AG10803 (cell line): ENCODE measurements at places on chromosomes 7 and 10.

DNA sequence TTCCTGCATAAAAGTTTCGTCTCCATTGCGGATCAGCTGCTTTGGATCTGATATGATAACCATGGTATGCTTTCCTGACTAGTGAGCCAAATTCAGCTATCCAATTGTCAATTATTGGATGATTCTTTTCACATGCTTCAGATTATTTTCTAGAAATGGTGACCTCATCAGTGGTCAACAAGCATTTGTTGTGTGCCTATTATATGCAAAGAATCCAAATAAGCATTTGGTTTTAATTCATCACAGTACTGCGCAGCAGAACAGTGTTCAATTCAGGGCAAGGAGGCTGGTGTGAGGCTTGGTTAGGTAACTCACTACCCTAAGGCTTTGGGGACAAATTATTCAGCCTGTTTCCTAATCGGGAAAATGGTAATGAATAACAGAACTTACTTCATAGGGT is 200.5 kb downstream of the SKAP2 start:
- peak; percentile 89 for DNase-seq

DNA sequence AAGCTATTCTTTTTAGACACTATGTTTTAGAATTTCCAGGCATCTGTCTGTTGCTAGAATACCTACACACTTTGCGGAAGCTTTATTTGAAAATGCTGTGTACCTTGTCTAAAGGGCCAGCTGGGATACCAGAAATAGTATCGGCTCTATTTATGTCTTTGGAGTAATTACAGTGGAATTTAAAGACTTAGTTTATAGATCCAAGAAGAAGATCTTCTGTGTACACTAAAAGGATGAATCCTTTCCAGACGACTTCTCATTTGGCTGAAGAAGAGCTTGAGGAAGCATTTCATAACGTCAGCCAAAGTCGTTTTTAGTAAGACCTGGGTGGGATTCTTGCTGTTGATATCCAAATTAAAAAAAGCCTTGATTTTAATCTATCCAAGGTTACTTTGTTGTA is 365.9 kb downstream of the INHBA start:
- no peak for DNase-seq

DNA sequence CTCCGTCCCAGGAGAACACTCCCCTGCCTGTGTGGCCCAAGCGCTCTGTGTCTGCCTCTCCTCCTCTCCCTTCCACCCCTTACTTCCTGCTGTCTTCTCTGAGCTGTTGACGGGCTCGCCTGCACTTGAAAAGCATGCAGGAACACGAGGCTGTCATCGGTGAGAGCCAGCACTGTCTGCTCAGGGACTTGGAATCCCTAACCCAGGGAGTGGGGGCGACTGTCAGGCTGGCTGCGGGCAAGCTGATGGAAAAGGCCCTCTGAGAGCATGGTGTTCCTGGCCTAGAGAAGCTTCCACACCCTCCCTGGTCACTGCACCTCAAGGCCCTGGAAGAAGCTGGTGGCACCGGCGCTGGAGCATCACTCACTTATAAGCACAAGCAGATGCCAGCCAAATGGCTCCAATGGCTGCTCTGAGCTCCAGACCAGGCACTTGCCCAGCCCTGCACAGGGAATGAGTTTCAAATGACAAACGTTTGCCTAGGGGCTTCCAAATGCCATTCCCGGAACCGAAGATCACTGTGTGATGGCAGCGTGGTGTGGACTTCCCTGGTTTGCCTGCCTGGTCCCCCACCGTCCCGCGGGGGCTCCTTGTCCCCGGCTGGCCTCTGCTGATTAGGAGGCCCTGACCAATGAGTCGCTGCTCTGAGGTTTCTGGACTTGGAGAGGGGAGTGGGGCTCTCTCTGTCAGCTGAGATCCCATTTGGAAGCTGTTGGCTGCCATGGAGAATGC is 56.7 kb upstream of the EBF3 start:
- peak; percentile 45 for DNase-seq

GRCh38 chr10:73601486-73601921 is 10.4 kb upstream of the USP54 start:
- DNase-seq = no peak

- DNase-seq = no peak
Observed at GRCh38 chr10:133272964-133273420, 3.7 kb downstream of the ADAM8 start.

GRCh38 chr10:60606343-60607080 is 171.8 kb upstream of the CDK1 start:
- peak; percentile 73 for DNase-seq

DNA sequence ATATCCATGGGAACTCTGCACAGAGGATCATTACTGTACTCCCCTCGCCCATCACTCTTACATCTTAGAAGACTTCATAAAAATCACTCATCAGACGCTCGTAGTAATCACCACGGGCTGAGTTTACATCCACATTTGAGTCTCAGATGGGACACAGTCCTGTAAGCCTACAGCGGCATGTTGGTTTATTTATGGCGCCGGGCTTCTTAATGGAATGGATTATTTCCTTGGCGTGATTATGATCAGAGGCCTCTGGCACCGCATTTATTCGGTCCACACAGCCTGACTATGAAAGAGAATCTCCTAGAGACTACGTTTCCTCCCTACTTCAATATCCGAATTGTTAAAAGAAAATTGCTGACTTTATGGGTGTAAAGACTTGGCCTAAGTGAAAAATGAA is 123.5 kb upstream of the FRMD4A start:
- no peak for DNase-seq

- DNase-seq = no peak
Observed at GRCh38 chr10:97095701-97096260, 90.0 kb downstream of the SLIT1 start.

GRCh38 chr10:5508161-5508604 is 8.8 kb upstream of the CALML5 start:
- DNase-seq = no peak

DNA sequence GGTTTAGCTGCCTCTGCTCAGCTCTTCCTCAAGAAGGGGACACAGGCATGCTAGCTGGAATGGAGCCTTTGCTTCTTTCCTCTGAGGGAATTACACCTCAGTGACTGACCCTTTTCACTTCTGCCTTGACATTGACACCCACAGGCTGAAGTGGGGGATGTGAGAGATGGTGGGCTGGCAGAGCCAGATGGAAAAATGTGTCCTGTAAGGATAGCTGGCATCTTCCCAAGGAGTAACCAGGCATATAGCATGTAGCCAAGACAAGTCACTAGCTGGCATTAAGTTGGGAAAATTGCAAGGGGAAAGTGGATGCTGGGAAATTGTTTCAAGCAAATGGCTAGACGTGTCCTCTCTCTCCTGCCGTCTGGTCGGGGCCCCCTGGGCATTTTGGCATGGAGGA is 19.9 kb downstream of the STMP1 start:
- DNase-seq = no peak

DNA sequence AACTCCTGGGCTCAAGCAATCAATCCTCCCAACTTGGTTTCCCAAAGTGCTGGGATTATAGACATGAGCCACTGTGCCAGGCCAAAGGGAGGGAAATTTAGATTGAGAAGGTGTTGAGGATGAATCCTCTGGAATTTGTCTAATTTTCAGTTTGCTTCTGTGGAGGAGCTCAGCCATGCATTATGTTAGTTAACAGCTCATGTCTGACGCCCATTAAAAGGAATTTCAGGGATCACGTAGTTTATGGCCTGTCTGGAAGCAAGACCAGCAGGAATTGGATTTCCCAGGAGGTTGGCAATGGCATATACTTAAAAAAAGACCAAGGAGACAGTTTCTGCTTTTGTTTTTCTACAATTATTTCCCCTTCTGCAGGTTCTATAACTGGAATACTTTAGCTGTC is 165.7 kb downstream of the OTUD1 start:
- DNase-seq = no peak

GRCh38 chr7:6375348-6376101 is 72.2 kb downstream of the DAGLB start:
- peak; percentile 26 for DNase-seq

- no peak for DNase-seq
Observed at GRCh38 chr10:2548071-2548470, 519.3 kb upstream of the PFKP start.

GRCh38 chr10:60444494-60445064 is 54.9 kb upstream of the ANK3 start:
- DNase-seq = peak; percentile 45

- DNase-seq = peak; percentile 95
Observed at GRCh38 chr10:77416311-77417135, 221.1 kb downstream of the KCNMA1 start.

DNA sequence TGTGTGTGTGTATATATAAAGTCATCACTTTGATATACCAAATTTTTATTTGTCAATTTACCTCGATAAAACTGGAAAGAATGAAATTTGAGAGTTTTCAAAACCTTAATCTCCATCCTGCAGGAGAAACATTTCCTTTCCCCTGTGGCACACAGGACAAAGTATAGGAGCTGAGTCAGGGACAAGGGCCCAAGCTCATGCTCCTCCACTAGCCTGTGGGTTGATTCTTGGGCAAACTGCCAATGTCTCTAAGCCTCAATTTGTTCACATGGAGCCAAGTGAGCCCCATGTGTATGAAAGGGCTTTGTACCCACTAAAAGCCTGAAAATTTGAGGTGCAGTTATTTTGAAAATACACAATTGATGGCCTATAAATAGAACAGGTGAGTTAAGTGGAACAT is 60.3 kb upstream of the IL6 start:
- DNase-seq = peak; percentile 34

- no peak for DNase-seq
Observed at GRCh38 chr10:47370015-47370767, 13.9 kb downstream of the ZNF488 start.

DNA sequence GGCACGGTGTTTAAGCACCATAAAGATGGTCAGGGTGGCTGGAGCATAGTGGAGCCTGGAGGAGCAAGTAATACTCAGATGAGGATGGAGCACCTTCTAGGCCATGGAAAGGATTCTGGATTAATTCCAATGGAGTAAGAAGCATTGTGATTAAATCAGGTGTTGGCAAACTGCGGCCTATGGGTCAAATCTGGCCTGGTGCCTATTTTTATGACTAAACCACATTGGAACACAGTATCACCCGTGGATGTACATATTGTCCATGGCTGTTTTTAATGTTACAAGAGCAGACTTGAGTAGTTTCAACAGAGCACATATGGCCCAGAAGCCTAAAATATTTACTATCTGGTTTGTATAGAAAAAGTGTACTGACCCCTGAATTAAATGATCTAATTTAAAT is 49.9 kb upstream of the TMEM248 start:
- DNase-seq = no peak

GRCh38 chr7:101924171-101924570 is 106.7 kb downstream of the CUX1 start:
- DNase-seq = peak; percentile 58

GRCh38 chr7:112790586-112791003 is 402 bp upstream of the TMEM168 start:
- DNase-seq = no peak

DNA sequence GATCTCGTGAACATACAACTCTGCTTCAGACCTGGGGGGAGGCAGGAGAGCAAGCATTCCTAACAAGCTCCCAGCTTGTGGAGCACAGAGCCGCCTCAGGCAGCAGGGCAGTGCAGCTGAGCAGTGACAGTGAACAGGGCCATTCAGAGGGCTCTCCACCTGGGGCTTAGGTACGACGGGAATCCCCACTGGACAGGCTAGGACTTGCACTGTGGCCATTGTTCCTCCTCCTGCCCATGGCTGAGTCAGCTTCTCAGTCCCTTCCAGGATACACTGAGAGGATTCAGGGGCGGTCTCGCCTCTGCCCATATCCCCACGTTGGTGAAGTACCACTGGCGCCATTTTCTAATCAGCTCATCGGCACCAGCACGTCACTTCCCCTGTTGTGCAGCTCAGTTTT is 71.1 kb downstream of the FIGNL1 start:
- DNase-seq = no peak

DNA sequence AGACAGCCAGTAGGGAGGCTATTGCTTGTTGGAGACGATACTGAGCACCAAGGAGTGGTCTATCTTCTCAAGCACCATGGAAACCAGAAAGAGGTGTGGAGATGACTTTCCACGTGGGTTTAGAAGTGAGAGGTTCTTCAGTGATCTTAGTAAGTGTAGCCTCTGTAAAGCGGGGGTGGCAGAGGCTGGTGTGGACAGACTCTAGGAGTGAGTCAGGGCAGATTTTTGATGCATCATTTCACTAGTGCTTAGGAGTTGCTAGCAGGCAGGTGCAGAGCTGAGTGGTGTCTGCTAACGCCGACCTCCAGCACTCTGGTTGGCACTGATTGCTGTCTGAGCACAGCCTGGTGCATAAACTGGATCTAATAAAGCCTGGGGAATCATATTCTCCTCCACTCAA is 78.4 kb upstream of the ADO start:
- no peak for DNase-seq

- no peak for DNase-seq
Observed at GRCh38 chr7:1354661-1355567, 104.4 kb downstream of the MICALL2 start.

DNA sequence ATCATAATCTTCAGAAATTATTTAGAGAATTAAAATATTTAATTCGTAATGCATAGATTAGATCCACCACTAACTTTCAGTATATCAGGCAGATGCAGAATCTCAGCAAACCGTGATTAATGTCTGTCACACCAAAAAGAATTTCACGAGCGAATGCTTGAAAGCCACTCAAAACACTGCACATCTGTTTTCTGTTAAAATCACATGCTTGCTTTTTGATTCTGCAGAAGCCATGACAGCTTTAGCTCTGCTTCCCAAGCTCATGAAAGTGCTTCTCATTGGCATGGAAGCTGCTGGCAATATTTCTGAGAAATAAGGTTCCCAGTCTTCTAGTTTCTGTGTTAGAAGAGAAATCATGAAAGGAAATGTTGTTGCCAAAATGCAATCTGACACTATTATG is 837.8 kb upstream of the LRRN3 start:
- no peak for DNase-seq

DNA sequence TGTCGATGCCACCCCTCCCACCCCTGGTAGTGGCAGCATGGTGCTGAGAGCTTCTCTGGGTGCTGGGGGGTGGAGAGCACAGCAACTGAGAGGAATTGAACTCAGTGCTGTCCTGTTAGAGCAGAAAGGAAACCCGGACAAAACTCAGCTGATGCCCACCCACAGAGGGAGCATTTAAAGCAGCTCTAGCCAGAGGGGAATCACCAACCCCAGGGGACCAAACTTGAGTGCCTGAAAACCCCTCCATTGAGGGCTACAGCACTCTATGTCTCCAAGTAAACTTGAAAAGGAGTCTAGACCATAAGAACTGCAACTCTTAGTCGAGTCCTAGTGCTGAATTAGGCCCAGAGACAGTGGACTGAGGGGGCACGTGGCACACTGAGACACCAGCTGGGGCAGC is 16.8 kb upstream of the FOXI2 start:
- DNase-seq = no peak

- DNase-seq = peak; percentile 33
Observed at GRCh38 chr7:90173127-90173844, 19.0 kb downstream of the STEAP1 start.

DNA sequence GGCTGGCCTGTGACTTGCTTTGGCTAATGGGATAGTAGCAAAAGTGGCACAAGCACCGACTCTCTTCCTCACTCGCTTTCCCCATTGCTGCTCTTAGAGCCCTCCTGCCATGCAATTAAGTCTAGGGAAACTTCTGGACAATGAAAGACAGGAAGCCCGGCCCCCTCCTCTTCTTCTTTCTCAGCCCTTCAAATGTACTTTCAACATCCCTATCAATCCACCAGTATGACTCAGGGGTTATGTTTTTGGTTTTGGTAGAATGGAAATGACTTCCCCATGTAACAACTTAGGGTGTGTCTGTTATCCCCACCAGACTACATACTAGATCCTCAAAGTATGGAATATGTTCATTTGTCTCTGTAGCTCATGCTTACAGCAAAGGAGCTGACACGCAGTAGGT is 139.0 kb upstream of the GDF10 start:
- DNase-seq = no peak

GRCh38 chr10:43292755-43293676 is 26.2 kb upstream of the RASGEF1A start:
- DNase-seq = peak; percentile 35
